ENCODE measurements at places on chromosomes 16 and 17. TPM values are rescaled to one million over a fixed set of nuclear protein-coding genes. Genes with fewer than 3 reads are reported as not detected.

EFCAB13 gene
- total RNA-seq = 4.6 TPM

DLX3 gene
- total RNA-seq = not detected

- H3K27ac ChIP-seq = no peak overlapping the region
- H3K4me3 ChIP-seq = no peak overlapping the region
Measured at GRCh38 chr17:81115749-81116464, 49.4 kb upstream of the PVALEF start.

DNA sequence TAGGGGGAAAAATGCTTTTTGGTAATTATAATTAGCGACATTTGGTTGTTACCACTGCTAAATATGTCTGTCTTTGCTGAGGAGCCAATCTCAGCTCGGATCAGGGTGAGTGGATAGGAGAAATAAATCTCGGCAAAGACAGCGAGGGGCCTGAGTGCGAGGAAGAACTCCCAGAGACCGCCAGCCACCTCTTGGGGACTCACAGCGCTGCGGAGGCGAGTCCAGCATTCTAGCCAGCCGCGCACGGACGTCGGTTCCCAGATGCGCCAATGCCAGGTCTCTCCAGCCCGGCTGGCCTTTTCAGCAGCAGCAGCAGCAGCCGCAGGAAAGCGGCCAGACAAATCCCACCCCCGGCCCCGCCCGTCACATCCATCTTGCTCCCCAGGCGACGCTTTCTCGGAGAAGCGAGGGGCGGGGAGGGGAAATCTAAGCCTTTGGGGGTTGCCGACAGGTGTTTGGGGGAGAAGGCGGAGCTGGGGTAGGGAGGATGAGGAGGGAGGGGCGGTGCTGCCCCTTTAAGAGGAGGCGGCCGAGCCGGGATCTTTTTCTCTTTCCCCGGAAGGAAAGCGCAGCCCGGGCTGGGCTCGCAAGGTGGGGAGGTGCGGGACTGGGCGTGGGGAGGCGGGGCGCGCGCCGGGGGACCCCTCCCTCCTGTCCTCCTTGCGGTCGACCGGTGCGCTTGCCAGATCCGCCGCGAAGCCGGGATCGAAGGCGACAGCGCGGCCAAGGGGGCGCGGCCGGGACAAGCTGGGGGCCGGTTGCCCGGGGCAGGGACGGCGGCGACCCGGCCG lies at the start of gene ITGA3:
ITGA3 (plus strand) TSS at position 685 of the 791 bp plus-strand sequence. CDS start 330 bp downstream, outside the sequence.
- peak within 1 kb of the TSS; percentile 79 for H3K27ac ChIP-seq
- H3K4me3 ChIP-seq = peak within 1 kb of the TSS; percentile 85
- H3K4me1 ChIP-seq = peaks cover 41% of the 10 kb centered on the region
- no peaks in the 10 kb centered on the region for H3K36me3 ChIP-seq
- H3K27me3 ChIP-seq = no peaks in the 10 kb centered on the region

DNA sequence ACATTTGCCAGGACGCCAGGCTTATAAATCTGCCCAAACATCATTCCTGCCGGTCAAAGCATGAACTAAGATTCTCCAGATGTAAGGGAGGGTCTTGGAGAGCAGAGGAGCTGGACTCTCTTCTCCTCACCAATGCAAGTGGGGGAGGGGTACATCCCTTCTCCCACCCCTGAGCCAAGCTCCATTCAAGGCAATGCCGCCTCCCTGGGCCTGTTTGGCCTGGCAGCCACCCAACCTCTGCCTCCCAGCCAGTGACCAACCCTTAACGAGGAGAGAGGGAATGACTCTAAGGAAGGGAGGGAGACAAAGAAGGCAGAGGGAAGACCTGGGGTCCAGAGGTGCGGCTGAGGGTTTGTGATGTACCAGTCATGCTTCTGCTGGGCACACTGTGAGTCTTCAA lies 13.8 kb downstream of the C17orf50 start:
- H3K27ac ChIP-seq = no peak overlapping the region
- H3K36me3 ChIP-seq = no peaks in the 10 kb centered on the region
- peaks cover 21% of the 10 kb centered on the region for H3K27me3 ChIP-seq
- H3K4me1 ChIP-seq = no peaks in the 10 kb centered on the region
- H3K4me3 ChIP-seq = no peak overlapping the region

DNA sequence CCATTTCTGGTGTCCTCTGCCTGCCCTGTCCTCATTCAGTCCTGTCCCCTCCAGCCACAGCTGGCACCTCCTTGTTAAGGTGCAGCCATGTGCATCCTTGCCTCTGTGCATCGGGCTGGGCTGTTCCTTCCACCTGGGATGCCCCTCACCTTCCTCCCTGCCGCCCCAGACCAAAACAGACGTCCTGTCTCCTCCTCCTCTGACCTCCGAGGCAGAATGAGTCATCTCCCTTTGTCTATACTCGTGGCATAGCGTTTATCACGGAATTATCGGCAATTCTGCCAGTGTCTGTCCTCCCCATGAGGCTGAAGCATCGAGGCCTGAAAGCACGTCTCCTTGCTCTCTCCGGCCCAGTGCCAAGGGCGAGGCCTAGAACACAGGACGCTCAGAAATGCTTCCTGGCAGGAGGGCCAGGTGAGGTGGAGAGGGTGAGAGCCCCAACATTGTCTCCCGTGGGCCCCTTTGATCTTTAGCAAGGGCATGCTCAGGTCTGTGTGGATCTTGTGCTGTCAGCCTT lies 4.6 kb downstream of the RAI1 start:
- DNase-seq = no peak
- H3K36me3 ChIP-seq = peaks cover 8% of the 10 kb centered on the region
- peaks cover 47% of the 10 kb centered on the region for H3K4me1 ChIP-seq
- no peak overlapping the region for H3K27ac ChIP-seq
- H3K27me3 ChIP-seq = no peaks in the 10 kb centered on the region

DNA sequence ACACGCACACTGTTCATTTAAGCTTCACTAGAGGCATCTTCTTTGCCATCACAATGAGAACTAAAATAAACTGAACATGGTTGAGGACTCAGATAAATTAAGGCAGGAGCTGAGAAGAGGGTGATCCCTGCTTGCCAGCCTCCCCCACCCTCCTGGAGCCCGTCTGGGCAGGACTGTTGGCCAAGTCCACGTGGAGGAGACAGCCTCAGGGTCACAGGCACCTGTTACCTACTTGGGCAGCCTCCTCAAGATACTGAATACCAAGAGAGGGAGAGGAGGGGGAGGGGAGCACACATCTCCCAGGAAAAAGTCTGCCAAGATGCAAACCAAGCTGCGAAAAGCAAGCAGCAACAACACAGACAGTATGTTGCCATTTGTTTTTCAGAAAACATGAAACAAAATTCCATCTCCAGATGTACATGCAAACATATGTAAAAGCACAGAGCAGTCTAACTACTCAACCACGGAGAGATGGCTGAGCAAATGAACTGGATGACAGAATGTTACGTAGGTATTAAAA lies 67.4 kb downstream of the SLC39A11 start:
- DNase-seq = no peak
- H3K4me3 ChIP-seq = no peak overlapping the region
- H3K4me1 ChIP-seq = peaks cover 3% of the 10 kb centered on the region

DNA sequence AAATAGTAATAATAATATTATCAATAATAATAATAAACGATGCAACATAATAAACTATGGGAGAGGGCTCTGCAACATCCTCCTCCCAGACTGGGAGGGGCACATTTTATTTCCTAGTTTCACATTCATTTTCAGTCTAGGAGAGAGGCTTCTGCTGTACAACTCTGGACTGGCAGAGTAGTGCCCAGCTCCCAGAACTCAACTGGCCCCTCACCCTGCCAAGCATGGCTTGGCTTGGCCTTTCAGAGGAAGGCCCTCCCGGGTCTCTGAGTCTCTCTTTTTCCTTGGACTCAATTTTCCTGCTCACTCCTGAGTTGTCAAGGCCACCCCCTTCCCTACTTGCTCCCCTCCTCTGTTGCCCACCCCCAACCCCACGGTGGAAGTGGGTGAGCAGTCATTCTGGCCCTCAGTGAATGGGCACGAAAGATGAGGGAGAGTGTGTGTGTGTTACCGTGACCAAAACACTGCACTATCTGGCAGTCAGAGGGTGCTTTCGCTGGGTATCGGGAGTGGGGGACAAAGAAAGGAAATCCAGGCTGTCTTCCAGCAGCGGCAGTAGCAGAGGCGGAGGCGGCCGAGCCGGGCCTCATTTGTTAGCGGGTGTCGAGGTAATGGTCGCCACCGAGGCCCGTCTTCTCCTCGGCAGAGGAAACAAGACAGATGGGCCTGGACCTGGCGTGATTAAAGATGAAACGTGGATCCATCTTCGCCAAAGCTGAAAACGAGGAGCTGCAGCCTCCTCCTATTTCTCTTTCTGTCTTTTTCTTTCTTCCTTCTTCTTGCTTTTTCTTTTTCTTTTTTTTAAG lies 2.3 kb downstream of the HOXB4 start:
- peaks cover 50% of the 10 kb centered on the region for H3K4me1 ChIP-seq
- peaks cover 7% of the 10 kb centered on the region for H3K36me3 ChIP-seq
- DNase-seq = no peak
- no peak overlapping the region for H3K27ac ChIP-seq

GRCh38 chr16:82845116-82845515 lies 218.3 kb downstream of the CDH13 start:
- H3K36me3 ChIP-seq = no peaks in the 10 kb centered on the region
- H3K4me1 ChIP-seq = no peaks in the 10 kb centered on the region
- no peak overlapping the region for H3K4me3 ChIP-seq
- no peak for DNase-seq

DNA sequence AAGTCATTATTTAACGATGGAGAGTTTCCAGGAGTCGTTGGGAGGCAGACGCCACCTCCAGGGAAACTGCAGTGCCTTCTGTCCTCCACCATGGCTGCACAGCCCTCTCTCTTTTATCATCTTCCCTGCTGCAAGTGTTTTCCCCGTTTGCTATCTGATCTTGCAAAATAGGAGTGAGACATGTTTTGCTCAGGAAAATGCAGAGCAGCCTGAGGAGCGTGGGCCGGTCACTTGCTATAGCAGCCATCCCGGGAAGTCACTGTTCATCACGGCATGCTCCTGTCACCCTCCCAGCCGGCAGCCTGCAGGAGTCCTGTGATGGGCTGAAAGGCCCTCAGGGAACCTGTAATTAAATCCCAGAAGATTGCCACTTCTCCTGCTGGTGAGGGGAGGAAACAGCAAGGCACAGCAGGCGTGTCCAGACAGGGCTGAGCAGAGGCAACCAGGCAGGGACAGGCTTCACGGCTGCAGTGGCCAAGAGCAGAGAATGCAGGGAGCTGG lies 143.1 kb downstream of the GSG1L start:
- peaks cover 17% of the 10 kb centered on the region for H3K27me3 ChIP-seq
- no peak for DNase-seq
- H3K36me3 ChIP-seq = no peaks in the 10 kb centered on the region

DNA sequence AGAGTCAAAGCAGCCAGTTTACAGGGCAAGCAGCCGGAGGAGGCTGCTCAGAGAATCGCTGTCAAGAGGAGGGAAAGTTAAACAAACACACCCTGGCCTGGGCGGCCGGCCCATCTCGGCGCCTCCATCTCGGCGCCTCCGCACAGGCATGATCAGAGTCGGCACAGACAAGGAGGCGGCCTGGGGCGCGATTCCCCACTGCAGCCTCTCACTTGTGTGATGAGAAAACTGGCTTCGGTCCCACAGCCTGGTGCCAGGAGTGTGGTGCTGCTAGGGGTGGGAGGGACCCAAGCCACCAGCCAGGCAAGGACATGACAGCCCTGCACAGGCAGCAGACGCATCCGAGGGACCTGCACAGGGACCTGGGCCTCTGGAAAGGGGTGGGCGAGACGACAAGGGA lies 17.7 kb downstream of the SLC38A10 start:
- no peak for DNase-seq
- H3K27ac ChIP-seq = no peak overlapping the region
- H3K27me3 ChIP-seq = no peaks in the 10 kb centered on the region
- H3K36me3 ChIP-seq = peaks cover 46% of the 10 kb centered on the region

- H3K36me3 ChIP-seq = peaks cover 4% of the 10 kb centered on the region
- H3K4me1 ChIP-seq = peaks cover 7% of the 10 kb centered on the region
- H3K4me3 ChIP-seq = no peak overlapping the region
- no peak overlapping the region for H3K27ac ChIP-seq
- peaks cover 27% of the 10 kb centered on the region for H3K27me3 ChIP-seq
- no peak for DNase-seq
Measured at GRCh38 chr16:2465653-2466415, 5.3 kb upstream of the NTN3 start.
